AML-193 (cell line): ENCODE measurements at places on chromosomes 16 and 17.

- no peak for DNase-seq
Measured at GRCh38 chr17:7703584-7704479, 1.2 kb upstream of the EFNB3 start.

DNA sequence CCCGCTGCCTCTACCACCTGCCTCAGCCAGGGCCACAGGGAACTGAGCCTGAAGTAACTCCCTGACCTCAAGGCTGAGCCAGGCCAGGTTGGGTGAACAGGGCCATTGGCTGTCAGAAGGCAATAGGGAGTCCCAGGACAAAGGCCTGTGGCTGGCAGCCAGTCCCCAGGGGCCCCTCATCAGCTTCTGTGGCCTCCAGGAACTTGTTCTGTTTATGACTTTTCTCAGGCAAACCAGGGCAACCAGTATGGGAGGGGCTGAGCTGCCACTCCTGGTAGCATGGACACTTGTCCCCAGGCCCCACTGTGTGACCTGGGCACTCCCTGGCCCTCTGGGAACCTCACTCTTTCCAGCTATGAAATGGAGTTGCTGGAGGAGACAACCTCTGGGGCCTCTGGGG, 40.1 kb downstream of the CPNE2 start:
- DNase-seq, result no peak

GRCh38 chr17:79897243-79898063, 58.2 kb upstream of the CBX4 start:
- DNase-seq, result no peak

DNA sequence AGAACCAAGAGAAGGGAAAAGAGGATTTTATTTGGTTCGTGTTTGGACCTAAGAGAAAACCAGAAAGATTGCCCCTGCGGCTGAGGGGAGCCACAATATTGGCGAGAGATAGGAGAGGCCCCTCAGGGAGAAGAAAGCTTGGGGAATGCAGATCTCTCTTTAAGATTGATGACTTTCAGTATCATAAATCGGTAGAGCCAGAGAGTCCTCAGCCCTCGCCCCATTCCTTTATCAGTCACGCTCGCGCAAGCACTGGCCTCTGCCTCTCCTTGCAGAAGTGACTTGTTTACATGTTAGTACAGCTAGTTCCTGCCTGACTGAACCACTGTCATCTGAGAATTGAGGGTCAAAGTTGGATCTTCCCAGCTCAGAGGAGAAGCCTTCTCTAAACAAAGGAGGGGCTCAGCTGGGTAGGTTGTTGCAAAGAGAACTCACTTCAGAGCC, 21.5 kb upstream of the KRT19 start:
- no peak for DNase-seq
